ENCODE measurements at places on chromosomes 6 and 20. TPM values are rescaled to one million over a fixed set of nuclear protein-coding genes. Genes with fewer than 3 reads are reported as not detected.

Gene THEMIS
- 0.66 TPM for total RNA-seq

Gene GABRR2
- 1.3 TPM for total RNA-seq

Gene CTCFL
- total RNA-seq: not detected

Gene SULF2
- 34.3 TPM for total RNA-seq

Gene HINT3
- total RNA-seq: 14.5 TPM

Gene RTN4IP1
- 3.6 TPM for total RNA-seq

Gene PPP1R3G
- 0.26 TPM for total RNA-seq

Gene COL11A2
- 2.3 TPM for total RNA-seq

Gene KIF25
- total RNA-seq: not detected

Gene PXDC1
- 30.9 TPM for total RNA-seq

Gene KCNQ5
- total RNA-seq: 1.0 TPM

Gene ROS1
- total RNA-seq: not detected

Gene ME1
- 10.4 TPM for total RNA-seq

Gene PMEPA1
- total RNA-seq: 22.7 TPM

Gene PGC
- 48.8 TPM for total RNA-seq

Gene RIPOR3
- 6.9 TPM for total RNA-seq

Gene HMGCLL1
- 1.8 TPM for total RNA-seq

Gene DNMT3B
- 6.3 TPM for total RNA-seq

Gene DAAM2
- 12.2 TPM for total RNA-seq

Gene RBM24
- total RNA-seq: 2.3 TPM

Gene STMND1
- 0.26 TPM for total RNA-seq

Gene SIRPB1
- 1.3 TPM for total RNA-seq

Gene SAPCD1
- total RNA-seq: 2.6 TPM

All from body of pancreas (tissue), 4 donors.